ENCODE measurements at places on chromosomes 6 and 20.

- no peak for DNase-seq
Observed at GRCh38 chr6:45965792-45966191, 49.9 kb downstream of the CLIC5 start.

- no peak for DNase-seq
Observed at GRCh38 chr6:106674541-106675229, 45.3 kb downstream of the QRSL1 start.

DNA sequence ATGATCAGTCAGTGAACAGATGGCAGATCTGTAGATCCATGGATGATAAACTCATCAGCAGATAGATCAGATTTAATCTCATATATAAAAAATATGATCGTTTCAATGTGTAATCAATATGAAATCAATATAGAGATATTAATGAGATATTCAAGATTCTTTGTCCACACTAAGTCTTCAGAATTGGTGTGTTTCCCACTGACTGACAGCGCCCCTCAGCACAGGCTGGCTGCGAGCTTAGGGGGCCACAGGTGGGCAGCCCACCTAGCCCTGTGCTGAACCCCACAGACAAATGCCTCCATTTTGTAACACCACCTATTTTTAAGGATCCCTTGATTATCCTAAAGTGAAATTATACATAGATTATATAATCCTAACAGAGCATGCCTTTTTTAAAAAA, 32.3 kb downstream of the FRMD1 start:
- DNase-seq, result no peak

DNA sequence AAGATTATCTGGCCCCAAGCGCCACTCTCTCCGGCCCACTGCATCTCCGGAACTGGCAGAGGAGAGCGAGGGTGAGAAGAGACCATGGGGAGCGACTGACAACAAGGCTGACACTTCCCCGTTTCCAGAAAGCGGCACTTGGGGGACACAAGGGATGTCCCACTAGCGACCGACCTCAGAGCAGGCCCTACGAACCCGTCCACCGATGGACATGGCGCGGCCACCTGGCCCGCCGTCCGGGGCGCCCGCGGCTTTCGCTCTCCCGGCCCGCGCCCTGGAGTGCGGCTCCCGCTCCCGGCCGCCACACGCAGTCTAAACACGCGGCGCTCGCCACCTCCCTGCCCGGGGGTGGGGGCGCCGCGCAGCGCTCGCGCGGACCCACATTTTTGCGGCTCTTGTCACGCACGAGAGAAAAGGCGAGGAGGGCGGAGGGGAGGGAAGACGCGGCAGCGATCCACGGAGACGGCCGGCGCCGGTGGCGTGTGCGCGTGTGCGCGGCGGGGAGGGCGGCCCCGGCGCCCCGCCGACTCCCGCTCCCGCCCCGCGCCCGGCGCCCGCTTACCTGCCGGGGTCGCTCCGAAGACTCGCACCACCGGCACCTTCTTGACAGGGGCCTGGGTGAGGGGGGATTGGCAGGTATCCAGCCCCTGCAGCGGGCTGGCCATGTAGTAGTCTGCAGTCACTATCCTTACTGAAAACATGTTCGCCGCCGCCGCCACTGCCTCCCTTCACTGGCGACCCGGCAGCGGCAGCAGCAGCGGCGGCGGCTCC, 645 bp downstream of the REV3L start:
- DNase-seq, result peak; percentile 81

DNA sequence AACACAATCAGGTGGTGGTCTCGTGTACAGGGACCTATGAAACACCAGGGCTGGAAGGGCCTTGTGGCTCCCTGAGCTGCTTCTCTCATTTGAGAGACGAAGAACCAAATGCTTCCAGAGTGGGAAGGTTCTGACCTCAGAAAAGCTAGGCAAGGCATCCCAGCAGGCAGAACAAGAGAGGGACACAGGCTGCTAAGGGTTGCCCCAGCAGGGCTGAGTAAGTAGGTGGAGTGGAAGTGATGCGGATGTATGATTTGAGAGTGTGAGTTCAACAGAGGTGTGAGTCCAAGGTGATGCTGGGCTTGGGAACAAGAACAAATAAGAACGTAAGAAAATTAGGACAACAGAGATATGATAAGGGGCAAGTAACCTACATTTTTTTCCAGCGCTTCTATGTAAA, 147.8 kb downstream of the BACH2 start:
- no peak for DNase-seq

- DNase-seq, result no peak
Observed at GRCh38 chr6:162856885-162857284, 129.1 kb downstream of the PACRG start.

GRCh38 chr20:48594533-48594932, 233.3 kb downstream of the PREX1 start:
- DNase-seq, result no peak
